ENCODE measurements at places on chromosomes 11 and 22.
A peak's percentile ranks its signal among the peaks of the same experiment; 100 is the strongest.

DNA sequence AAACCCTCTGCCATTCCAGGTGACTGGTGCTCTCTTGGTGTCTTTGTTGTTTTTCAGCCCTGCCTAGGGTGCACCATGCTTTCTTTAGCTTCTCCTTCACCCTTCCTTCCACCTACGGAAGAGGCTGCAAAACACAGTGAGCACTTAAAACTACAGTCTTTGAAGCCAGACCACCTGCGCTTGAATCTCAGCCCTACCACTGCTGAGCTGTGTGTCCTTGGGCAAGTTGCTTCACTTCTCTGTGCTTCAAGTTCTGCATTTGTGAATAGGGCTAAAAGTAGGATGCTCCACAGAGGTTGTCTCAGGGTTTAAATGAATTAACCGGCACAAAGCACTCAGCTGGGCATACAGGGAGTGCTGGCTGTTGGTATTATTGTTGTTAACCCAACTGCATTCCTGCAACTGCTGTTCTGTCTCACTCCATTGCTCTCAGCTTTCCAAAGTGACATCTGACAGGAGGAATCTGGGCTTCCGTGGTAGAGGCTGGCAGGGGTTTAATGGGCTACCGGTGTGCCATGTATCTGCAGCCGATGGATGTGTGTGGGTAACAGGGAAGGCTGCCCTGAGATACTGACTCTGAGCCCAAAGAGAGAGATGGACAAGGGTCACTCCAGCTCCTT is 139.3 kb downstream of the FBXO7 start:
- DNase-seq: no peak

GRCh38 chr11:86416494-86416893 is 41.8 kb downstream of the CCDC81 start:
- DNase-seq: no peak

DNA sequence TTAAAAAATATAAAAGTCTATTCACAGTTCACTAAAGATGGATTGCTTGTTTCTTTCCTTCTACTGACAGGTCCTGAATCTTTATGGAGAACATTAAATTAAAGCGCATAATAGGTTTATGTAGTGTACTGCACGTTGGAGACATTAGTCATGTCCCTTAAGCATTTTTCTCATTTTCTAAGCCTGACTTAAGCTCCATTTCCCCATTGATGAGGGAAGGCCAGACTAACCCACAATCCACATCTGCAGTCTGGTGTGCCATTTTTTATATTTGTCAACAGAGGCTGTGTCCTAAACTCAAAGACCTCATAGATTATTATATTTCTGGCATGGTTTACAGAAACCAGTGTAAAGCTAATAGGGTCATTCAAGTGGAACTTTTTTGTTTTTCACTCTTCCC is 39.9 kb downstream of the CADM1 start:
- no peak for DNase-seq

GRCh38 chr11:44978961-44979331 is 28.3 kb upstream of the TP53I11 start:
- DNase-seq: no peak

GRCh38 chr11:79262221-79262620 is 178.6 kb downstream of the TENM4 start:
- no peak for DNase-seq

DNA sequence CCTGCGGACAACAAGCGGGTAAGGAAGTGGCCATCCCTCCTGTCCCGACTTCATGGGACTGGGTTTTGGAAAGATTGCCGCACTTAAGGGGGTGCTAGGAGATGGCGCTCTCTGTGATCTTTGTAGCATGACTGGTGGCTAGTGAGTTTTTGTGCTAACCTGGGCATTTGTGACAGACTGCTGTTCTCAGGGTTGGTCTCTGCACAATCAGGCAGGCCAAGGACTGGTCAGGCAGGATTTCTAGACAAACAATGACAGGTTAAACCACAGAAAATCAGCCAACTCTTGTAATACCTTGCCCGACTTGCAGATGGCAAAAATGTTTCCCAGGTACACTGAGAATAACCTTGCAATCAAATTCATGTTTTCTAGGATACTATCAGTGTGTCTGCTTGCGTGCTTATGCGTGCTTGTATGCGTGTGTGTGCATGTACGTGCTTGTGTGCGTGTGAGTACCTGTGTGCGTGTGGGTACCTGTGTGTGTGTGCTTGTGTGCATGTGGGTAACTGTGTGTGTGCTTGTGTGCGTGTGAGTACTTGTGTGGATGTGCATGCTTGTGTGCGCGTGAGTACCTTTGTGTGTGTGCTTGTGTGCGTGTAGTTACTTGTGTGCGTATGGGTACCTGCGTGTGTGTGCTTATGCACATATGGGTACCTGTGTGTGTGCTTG is 25.6 kb upstream of the SORL1-AS1 start:
- DNase-seq: no peak

GRCh38 chr22:44181912-44182587 is 1.3 kb downstream of the PARVG start:
- no peak for DNase-seq

DNA sequence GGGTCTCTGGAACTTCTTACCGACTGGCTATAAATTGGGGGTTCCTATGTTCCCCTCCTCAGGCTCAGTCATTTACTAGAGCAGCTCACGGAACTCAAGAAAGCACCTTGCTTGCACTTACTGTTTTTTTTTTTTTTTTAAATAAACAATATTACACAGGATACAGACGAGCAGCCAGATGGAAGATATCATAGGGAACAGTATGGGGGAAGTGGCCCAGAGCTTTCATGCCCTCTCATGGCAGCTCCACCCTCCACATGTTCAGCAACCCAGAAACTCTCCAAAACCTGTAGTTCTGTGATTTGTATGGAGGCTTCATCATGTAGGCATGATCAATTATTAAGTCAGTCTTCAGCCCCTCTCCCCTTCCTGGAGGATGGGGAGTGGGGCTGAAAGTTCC is 7.5 kb downstream of the UVRAG start:
- DNase-seq: no peak

GRCh38 chr22:40462195-40462984 is 92.0 kb downstream of the SGSM3 start:
- peak; percentile 48 for DNase-seq

- peak; percentile 26 for DNase-seq
These were observed 93.8 kb downstream of the MIAT start for GRCh38 chr22:26751217-26751616.

DNA sequence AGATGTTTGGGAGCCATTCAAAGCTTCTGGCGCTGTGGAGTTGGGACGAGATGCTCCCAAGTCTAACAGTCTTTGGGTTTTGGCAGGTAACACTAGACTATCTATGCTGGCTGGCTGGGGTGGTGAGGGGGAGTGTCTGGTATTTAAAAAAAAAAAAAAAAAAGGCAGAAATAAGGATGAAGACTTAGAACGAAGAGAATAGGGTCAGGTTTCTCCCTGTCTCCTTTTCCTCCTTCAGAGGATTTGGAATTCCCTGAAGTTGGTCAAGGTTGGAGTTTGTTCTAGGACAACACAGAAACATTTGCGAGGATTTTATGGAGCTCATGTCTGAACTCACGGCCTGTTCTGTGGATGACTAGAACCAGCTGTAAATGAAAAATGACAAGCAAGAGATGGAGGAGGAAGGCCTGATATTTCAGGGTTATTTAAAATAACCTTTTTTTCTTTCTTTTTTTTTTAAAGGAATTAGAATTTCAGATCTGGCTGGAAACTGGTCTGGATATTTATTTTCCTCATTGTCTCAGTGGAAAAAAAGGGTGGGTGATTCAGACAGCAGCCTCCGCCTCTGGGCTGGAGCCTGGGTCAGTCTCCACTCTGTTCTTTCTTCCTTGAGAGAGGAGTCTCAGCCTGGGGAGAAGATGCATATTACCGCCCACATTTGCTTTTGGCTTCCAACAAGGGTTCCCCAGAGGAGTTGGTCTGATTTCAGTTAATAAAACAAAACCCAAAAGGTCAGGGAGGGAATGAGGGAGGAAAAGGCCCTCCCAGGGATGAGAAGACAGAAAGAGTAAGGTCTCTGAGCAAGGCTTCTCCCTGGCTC is 80.1 kb downstream of the USP35 start:
- DNase-seq: no peak

DNA sequence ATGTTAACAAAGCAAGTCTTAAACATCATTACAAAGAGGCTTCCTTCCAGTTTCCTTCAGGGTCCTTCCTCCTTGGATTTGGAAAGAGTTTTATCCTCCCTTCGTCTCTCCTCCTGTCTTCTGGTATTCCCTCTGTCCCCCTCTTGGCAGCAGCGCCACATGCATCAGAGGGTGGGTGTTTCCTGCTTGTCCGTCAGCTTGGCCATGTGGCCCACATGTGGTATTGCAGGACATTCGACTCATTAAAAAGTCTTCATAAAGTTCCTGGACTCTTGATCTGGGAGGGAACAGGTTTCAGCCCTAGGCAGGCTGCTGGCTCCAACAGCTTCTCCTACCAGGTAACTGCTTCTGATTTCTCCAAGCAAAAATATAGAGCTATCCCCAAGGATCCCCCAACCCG is 189.8 kb downstream of the CSNK2A3 start:
- no peak for DNase-seq

DNA sequence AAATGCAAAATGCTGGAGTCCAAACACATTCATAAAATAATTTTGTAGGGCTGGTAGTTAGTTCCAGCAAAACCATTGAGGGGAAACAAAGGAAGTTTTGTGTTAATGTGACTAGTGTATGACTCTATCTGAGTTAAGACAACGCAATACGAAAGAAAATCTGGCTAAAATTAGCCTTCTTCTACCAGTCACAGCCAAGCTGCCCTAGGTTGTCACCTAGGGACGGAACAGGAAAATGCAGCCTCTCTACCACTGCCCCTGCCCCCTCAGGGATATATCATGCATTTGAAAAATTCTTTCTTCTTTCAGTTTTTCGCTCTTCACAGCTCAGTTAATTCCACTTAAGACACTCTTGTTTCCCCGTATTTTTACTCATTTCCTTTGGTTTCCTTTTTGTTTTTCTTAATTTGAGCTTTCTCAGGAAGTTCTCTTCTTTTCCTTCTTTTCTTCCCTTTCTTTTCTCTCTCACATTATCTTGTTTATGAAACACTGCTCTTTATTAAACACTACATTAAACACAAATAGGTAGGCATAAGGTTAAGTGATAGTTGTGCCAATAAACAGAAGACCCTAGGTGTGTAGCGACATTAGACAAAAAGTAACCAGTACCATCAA is 30.6 kb downstream of the KIRREL3 start:
- peak; percentile 18 for DNase-seq

GRCh38 chr22:27509132-27509920 is 292.2 kb downstream of the MN1 start:
- no peak for DNase-seq

DNA sequence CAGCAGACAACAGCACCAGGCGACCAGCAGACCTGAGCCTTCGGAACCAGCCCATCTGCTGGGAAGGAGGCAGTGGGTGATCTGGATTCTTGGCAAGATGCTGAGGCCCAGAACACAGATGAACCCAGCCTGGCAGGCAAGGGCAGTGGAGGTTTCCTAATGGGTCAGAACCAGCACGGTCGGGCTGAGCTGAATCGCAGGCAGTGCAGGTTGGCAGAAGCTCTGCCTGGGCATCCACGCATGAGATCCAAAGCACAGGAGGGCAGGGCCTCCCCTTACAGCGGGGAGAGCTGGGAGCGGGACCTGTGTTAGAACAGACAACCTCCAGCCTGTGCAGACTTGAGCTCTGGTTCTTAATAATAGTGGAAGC is 47.5 kb downstream of the DSCAML1 start:
- no peak for DNase-seq

- DNase-seq: no peak
These were observed 228.2 kb upstream of the ZC3H12C start for GRCh38 chr11:109864834-109865547.

GRCh38 chr11:34366522-34366921 is 8.7 kb upstream of the ABTB2 start:
- DNase-seq: peak; percentile 58

DNA sequence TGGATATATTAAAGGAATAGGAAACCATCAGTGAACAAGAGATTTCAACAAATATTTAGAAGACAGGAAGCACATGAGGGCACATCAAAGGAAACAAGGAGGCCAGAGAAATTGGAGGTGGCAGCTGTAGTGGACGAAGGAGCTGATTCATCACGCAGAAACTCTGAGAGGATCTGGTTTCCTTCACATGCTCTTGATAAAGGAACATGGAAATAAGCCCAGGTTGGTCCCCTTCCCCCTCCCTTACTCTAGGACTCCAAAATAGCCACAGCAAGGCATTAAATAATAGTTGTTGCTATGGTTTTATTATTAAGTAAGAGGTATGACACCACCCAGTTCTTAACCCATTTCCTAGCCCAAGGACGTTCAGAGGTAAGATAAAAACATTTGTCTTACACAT is 11.3 kb downstream of the IZUMO1R start:
- DNase-seq: peak; percentile 1

DNA sequence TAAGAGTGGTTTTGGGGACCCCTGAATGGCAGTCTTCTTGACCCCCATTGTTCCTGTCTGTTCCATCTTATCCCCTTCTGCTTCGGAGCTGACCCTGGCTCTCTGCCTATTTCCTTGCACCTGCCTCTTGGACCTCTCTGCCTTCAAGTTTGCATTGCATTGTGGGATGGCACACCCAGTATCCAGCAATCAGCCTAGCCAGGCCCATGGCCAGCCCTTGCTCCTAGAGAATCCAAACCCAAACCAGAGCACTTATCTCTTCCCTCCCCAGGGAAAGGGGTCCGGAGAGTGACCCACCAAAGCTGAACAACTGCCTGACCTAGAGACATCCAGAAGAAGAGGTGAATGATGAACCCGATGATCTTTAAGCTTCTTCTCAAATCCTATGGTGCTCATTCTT is 607.3 kb upstream of the CADM1 start:
- DNase-seq: no peak

GRCh38 chr11:2453436-2453835 is 8.6 kb downstream of the KCNQ1 start:
- DNase-seq: no peak

DNA sequence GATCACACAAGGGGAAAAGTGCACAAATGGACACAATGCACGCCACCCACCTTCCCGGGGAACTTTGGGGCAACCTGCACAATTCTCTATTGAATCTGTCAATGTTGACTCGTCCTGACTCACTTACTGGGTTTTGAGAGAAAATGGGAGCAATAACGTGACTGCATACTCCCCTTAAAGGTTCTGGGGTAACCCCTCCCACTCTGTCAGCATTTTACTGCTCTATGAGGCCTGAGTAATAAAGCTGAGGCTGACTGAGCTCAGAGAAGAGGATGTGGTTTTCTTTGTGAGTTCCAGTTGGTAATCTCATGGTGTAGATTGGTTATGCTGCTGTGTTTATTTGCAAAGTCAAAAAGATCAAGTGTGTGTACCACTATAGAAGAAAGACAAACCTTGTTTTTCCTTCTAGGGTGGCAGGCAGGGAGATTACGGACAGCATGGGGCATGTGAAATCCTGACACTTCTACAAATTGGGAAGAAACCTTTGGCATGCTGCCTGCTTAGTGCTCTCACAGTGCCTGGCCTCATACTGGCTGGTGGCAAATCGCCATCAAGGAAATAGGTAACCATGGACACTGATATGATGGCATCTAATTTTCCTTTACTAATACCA is 16.1 kb upstream of the APOA1 start:
- DNase-seq: peak; percentile 98

All from common myeloid progenitor, CD34-positive (primary cell).